ENCODE measurements at places on chromosomes 5 and 9. TPM values are rescaled to one million over a fixed set of nuclear protein-coding genes. Genes with fewer than 3 reads are reported as not detected.

DNA sequence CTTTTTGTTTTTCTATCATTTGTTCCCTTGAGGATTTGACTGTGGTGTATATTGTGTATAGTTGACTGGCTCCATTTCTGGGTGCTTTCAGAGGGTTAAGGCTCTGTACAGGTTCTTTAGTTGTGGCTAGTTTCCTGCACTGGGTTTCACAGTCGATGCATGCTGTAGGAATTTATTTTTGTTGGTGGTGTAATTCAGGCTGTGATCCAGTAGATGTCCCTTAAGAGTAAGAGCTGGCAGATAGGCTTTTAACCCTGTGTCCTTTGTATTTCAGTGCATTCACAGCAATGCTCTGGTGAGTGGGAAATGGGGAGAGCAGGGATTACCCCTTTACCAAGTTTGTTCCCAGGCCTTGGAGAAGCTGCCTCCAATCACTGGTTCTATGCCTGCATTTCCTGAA lies 112.9 kb downstream of the SPATA31D1 start:
- no peaks in the 10 kb centered on the region for H3K36me3 ChIP-seq
- no peaks in the 10 kb centered on the region for H3K4me1 ChIP-seq
- no peak overlapping the region for H3K4me3 ChIP-seq
- no peak overlapping the region for H3K27ac ChIP-seq

DNA sequence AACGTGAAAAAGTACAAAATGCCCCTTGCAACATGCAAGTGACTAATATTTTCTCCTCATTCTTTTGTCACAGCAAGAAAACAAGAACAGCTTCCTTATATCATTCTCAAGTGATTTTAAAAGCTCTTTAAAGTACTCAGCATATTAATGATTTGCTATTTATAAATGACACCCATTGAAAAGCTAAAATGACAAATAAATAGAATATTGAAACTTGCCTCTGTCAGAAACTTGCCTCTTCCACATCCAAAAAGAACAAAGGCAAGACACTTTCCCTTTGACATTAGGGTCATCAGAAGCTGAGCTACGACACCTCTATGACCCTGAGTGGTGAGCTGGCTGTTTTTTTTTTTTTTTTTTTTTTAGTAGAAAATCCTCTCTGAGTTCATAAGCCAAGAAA lies 339.6 kb upstream of the ITGA1 start:
- no peaks in the 10 kb centered on the region for H3K27me3 ChIP-seq
- H3K4me1 ChIP-seq = no peaks in the 10 kb centered on the region
- no peak for DNase-seq
- no peak overlapping the region for H3K4me3 ChIP-seq
- no peak overlapping the region for H3K27ac ChIP-seq

C8G gene
- not detected for total RNA-seq

BAAT gene
- total RNA-seq = not detected

WNT8A gene
- total RNA-seq = not detected

- H3K27ac ChIP-seq = no peak overlapping the region
- H3K36me3 ChIP-seq = no peaks in the 10 kb centered on the region
- no peaks in the 10 kb centered on the region for H3K27me3 ChIP-seq
- H3K4me3 ChIP-seq = no peak overlapping the region
These were observed 602.7 kb upstream of the ZNF608 start for GRCh38 chr5:125348936-125349831.

GRCh38 chr9:28317745-28318144 lies 744.5 kb upstream of the C9orf72 start:
- no peak for DNase-seq
- no peak overlapping the region for H3K4me3 ChIP-seq
- no peaks in the 10 kb centered on the region for H3K36me3 ChIP-seq
- H3K27ac ChIP-seq = no peak overlapping the region
- H3K4me1 ChIP-seq = no peaks in the 10 kb centered on the region
- no peaks in the 10 kb centered on the region for H3K27me3 ChIP-seq

NUDT12 gene
- 9.7 TPM for total RNA-seq
